Osteocyte (in vitro differentiated cells): ENCODE measurements at places on chromosomes 12 and 14. TPM values are rescaled to one million over a fixed set of nuclear protein-coding genes. Genes with fewer than 3 reads are reported as not detected.

The ARF6 gene
- 53.4 and 55.2 TPM in 2 replicates for total RNA-seq

- DNase-seq, result no peak
- H3K27me3 ChIP-seq, result peaks cover 23% of the 10 kb centered on the region
- no peaks in the 10 kb centered on the region for H3K4me1 ChIP-seq
- no peak overlapping the region for H3K4me3 ChIP-seq
- no peak overlapping the region for H3K27ac ChIP-seq
Observed at GRCh38 chr12:59298296-59298695, 297.5 kb upstream of the SLC16A7 start.

The ASIC1 gene
- total RNA-seq, result 2.1 and 3.0 TPM in 2 replicates

The SLC38A4 gene
- total RNA-seq, result 11.4 TPM in 2 replicates

DNA sequence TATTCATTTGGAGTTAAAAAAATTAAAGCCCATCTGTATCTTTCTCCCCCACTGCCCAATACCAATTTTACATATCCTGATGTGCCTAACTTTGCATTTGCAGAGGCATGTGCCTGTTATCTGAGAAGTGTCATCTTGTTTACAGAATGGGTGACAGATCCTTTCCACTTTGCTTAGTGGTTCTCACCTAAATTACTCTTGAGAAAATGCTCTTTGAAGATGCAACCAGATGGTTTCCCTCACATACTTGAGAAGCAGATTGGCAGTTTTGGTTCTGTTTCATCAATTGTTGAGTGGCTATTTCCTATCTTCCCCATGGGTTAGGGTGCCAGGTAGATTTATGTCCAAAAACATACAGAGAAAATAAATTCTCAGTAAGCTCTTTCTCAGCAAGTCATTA is 1051.4 kb upstream of the ATXN7L3B start:
- no peak overlapping the region for H3K27ac ChIP-seq
- no peak overlapping the region for H3K4me3 ChIP-seq

DNA sequence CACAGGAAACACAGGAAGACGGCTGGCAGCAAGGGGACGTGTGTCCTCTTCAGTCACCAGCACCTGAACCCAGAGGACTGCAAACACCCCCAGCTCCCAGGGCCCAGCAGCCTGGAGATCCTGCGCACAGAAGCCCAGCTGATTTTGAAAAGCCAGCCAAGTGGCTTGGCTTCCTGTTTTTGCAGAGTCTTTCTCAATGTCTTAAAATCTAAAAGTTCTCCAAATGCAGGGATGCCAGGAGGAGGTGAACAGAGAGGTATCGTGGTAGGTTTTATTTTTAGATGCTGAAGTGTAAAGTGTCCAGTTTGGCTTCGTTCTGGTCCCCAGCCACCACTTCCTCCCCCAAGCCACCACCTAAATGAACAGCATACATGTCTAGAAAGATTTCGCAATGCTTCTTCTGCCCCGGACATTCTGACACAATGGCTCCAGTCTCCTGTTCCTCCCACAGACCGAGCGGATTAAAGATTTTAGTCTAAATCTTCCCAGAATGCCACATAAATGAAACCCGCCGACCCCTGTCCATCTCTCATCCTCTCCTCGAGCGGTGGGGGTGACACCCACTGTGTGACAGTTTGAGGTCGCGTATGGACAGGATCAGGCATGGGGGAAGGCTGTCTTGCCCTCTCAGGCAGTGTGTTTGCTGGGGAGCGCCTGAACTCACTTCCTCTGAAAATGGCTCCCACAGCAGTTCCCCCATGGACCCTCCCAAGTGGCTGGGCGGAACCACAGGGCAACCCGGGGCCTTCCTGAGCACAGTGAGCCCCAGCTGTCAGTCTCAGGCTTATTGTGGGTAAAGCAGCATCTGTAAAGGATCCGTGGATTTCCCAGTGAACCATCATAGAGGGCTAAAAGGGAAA is 41.6 kb downstream of the ITPK1 start:
- no peaks in the 10 kb centered on the region for H3K27me3 ChIP-seq
- H3K4me3 ChIP-seq, result no peak overlapping the region
- no peak for DNase-seq
- H3K4me1 ChIP-seq, result peaks cover 19% of the 10 kb centered on the region

The A2M gene
- total RNA-seq, result 0.76 and 1.2 TPM in 2 replicates

The C12orf54 gene
- not detected in 2 replicates for total RNA-seq

DNA sequence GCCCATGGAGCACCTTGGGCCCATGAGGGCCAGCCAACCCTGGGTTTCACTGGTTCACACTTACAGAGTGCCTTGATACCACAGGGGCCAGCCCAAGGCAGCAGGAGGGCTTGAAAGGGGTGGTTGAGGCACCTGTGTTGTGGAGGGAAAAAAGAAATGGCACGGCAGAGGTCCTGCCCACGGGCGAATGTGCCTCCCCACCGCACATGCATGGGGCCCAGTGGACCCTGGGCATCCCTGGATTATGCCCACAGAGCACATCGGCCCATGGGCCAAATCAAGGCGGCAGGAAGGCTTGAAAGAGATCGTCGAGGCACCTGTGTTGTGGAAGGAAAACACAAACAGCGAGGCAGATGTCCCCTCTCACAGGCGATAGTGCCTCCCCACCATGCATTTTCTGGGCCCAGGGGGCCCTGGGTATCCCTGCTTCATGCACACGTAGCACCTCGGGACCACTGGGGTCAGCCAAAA is 378.1 kb downstream of the ALG10 start:
- no peaks in the 10 kb centered on the region for H3K36me3 ChIP-seq
- no peak overlapping the region for H3K4me3 ChIP-seq
- peak; percentile 77 for DNase-seq
- no peaks in the 10 kb centered on the region for H3K4me1 ChIP-seq

- peaks cover 22% of the 10 kb centered on the region for H3K4me1 ChIP-seq
- no peaks in the 10 kb centered on the region for H3K27me3 ChIP-seq
- no peak for DNase-seq
- H3K36me3 ChIP-seq, result no peaks in the 10 kb centered on the region
Observed at GRCh38 chr14:49905989-49906388, 13.1 kb downstream of the ARF6 start.

The APOLD1 gene
- 10.5 and 11.1 TPM in 2 replicates for total RNA-seq

- peaks cover 47% of the 10 kb centered on the region for H3K36me3 ChIP-seq
- H3K4me3 ChIP-seq, result no peak overlapping the region
- H3K4me1 ChIP-seq, result no peaks in the 10 kb centered on the region
Observed at GRCh38 chr14:102728501-102728900, 48.7 kb upstream of the TRAF3 start.

The EAPP gene
- total RNA-seq, result 38.3 and 42.0 TPM in 2 replicates

The ATL1 gene
- total RNA-seq, result 7.4 and 10.0 TPM in 2 replicates

DNA sequence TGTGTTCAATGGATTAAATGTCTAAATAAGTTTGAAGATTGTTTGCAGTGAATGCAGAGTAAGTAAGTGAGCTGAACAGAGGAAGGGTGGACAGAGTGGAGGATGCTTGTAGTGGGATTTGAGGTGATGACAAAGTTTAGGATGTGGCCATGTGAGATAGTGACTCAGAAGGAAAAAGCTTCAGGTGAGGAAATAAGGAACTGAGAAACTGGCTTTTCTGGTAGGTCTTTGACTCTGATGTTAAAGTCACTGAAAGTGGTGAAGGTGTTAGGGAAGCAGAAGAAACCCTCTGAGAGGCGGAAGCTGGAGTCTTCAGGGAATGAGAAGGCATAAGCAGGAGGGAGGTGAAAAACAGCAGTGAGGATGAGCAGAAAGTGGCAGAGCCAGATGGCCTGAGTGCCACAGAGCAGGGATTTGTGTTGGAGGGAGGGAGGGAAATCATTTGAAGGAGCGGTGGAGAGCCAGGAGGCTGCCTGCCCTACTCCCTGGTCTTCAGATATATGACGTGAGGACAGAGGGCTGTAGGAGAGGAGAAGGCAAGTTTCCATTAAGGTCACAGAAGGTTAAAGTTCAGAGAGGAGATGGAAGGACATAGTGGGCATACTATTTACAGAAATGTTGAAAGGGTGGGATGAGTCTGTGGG is 24.8 kb downstream of the RGS6 start:
- no peaks in the 10 kb centered on the region for H3K27me3 ChIP-seq
- DNase-seq, result no peak
- H3K4me3 ChIP-seq, result no peak overlapping the region
- H3K27ac ChIP-seq, result no peak overlapping the region
- H3K36me3 ChIP-seq, result no peaks in the 10 kb centered on the region

DNA sequence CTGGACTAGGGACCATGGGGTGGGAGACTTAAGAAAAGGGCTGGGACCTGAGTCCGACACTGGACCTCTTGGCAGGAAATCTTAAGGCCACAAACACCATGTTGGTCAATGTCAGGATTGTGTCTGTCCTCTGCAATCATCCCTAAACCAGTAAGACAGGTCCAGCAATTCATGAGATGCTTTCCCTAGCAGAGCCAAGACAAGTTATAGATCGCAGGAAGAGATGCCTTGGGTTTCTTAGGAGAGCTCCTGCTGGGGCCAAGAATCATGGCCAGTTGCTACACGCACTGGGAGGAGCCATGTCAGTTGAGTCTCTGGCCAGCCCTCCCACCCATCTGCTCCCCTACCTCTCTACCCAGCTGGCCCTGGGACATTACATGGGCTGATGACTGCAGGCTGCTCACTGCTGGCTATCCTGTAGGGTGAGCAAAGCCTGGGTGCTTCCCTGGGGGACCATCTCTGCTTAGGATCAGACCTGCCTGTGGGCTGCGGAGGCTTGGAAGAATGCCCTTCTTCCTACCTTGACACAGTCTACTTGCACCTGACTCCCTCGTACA is 14.2 kb downstream of the PLEKHH1 start:
- no peak overlapping the region for H3K27ac ChIP-seq
- H3K4me3 ChIP-seq, result no peak overlapping the region
- H3K36me3 ChIP-seq, result no peaks in the 10 kb centered on the region
- peaks cover 26% of the 10 kb centered on the region for H3K27me3 ChIP-seq
- DNase-seq, result no peak

GRCh38 chr14:53845813-53846693 is 110.6 kb downstream of the BMP4 start:
- no peaks in the 10 kb centered on the region for H3K36me3 ChIP-seq
- H3K4me3 ChIP-seq, result no peak overlapping the region
- H3K27ac ChIP-seq, result no peak overlapping the region
- DNase-seq, result no peak

DNA sequence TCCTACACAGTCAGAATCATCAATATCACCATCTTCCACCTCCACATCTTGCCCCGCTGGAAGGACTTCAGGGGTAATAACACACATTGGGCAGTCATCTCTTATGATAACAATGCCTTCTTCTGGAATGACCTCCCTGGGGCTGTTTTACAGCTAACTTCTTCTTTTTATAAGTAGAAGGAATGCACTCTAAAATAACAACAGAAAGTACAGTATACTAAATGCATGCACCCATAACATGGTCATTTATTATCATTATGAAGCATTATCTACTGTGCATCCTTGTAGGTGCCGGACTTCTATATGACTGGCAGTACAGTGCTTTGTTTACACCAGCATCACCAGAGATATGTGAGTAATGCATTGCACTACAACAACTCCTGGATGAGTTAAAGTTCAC is 19.0 kb upstream of the NUAK1 start:
- H3K4me1 ChIP-seq, result peaks cover 28% of the 10 kb centered on the region
- DNase-seq, result no peak
- H3K27ac ChIP-seq, result peak overlapping the region; percentile 15
- H3K27me3 ChIP-seq, result no peaks in the 10 kb centered on the region
